ENCODE measurements at places on chromosomes 11 and 22.
A peak's percentile ranks its signal among the peaks of the same experiment; 100 is the strongest.

- DNase-seq = peak; percentile 52
Observed at GRCh38 chr22:42461511-42461910, 29.3 kb upstream of the NFAM1 start.

- DNase-seq = peak; percentile 40
Observed at GRCh38 chr22:29079218-29079901, 6.5 kb downstream of the KREMEN1 start.

DNA sequence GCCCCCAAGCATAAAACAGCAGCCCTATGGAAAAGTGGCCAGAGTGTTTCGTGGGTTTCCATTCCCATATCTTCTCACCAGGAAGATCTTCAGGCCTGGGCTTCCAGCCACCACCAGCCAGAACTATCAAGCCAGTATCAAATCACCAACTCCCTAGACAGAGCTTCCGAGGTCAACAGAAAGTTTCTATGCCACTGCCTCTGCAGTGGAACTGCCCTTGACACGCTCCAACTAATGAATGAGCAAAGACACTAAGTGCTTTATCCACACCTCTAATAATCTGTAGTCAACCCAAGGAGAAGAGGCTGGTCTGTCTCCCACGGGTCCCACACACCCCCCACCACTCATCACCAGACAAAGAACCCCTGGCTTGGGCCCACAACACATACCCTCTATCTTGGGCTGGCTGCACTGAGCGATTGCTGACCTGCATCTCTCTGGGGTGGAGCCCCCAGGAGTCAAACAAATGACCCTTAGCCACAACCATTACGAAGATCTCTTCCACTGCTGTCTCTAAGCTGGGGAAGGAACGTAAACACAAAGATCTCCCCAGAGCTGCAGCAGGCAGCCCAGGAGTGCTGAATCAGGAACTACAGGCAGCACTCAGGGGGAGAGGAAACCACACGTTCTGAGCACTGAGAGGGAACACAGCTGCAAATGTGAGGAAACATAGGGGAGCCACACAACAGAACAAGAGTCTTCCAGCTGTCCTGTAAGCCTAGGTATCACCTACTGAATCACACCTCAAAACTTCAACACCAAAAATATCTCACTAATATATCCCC, 9.7 kb downstream of the OR5AN1 start:
- DNase-seq = no peak

GRCh38 chr11:14310679-14311078, 48.3 kb downstream of the RRAS2 start:
- DNase-seq = no peak

DNA sequence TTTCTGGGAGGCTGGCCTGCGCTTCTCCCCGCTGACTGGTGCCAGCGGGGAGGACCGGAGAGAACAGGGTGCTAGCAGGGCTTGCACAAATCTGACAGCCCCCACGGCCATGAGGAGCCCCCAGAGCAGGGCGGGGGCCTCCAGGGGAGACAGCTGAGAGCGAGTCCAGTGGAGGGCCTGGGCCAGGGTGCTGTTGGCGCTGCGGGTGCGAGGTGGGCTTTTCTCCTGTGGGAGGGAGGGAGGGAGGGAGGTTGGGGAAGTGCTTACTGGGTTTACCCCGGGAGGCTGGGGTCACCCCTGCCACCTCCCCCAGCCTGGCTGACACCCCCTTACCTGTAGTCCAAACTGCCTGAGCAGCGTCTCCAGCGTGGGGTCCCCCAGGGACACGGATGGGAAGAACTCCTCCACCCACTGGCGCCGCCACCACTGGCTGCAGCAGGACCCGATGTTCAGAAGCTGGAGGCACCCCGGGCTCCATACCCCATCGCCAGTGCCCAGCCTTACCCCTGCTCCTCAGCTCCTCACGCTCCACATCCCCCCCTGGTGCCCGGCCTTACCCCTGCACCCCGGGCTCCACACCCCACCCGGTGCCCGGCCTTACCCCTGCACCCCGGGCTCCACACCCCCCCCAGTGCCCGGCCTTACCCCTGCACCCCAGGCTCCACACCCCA, 3.9 kb downstream of the LMF2 start:
- DNase-seq = no peak

- no peak for DNase-seq
Observed at GRCh38 chr11:79471071-79471844, 30.4 kb upstream of the TENM4 start.

DNA sequence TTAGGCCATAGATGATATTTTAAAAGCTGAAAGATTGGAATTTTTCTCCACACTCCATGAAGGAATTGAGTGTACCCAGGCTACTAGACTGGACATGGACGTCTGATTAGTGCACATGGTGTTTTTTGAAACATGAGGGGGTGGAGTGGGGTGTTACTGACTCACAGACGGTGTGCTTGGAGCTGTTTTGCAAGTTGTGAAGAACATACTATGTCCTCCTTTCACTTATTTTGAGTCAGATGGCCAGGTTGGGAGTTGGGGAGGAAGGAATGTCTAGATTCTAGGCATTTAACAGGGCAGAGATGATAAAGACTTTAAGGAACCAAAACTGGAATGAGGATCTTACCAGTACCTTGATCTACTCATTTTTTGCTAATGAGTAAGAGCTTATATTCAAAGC, 158.1 kb upstream of the MTNR1B start:
- no peak for DNase-seq

- no peak for DNase-seq
Observed at GRCh38 chr22:23106344-23106743, 35.4 kb downstream of the RSPH14 start.

- DNase-seq = no peak
Observed at GRCh38 chr22:27800250-27801201, 1.0 kb downstream of the MN1 start.

DNA sequence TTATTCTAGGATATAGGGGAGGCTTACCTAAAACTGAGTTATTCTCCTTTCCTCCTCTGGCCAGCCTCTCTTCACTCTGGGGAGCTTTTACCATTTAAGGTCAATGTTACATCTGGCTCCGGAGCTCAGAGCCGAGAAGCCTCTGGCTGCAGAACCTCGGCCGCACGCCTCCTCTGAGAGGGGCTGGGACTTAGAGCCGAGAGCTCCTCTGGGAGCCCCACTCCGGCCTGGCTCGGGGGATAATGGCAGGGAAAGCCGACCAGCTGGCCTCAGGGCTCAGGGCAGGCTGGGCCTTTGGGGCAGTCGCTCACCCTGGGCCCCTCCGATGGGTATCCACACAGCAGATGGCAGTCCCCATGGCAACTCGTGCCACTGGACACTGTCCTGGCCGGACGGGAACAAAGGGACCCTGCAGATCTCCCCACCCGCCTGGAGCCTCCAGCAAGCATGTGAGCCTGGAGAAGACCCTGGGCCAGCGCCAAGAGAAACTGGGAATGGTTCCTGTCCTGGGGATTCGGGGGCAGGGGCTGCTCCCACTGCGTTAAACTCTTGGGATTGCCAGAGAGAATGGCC, at the start of gene IRAG1:
Gene IRAG1, minus strand, starts transcription at position 247 of the 573 bp plus-strand sequence. Its CDS starts 153 bp downstream, at position 94.
- no peak for DNase-seq

DNA sequence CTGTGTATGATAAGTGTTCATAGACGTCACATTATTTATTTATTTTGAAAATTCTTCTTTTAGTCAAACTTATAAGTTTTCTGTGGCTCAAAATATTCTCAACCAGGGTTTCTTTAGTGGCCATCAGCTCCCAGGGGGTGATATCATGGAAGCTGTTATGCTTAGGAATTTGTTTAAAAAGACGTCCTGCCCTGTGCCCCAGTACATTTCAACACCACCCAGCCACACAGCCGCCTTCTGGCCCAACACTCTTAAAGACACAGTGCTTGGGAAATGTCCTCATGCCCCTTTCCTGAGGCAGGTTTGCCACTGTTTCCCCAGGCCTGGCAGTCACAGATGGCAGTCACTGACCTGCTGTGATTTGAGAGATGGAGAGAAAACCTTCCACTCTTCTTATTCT, 19.9 kb downstream of the TSKU start:
- DNase-seq = no peak

DNA sequence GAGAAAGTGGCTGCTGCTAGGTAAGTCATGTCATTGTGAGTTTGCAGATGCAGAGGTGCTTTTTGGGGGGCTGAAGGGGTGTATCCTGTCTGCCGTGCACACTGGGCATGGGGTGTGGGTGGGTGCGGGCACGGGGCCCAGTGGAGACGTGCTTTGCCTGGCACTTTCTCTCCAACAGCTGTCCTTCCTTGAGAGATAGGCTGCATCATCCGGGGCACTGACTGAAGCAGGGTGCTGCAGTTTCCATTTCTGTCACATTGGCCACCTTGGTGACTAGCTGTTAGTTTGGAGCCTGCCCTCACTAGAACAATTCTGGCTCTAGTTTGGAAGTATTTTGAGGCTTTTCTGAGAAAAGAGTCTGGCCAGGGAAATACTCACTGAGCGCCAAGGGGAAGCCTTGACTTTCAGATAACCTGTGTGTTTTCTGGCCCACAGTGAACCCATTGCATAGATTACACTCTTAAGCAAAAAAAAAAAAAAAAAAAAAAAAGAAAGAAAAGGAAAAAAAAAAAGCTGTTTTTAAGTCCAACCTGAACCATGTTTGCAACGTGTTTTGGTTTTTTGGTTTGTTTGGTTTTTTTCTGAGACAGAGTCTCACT, 219.2 kb downstream of the NAV2 start:
- no peak for DNase-seq

DNA sequence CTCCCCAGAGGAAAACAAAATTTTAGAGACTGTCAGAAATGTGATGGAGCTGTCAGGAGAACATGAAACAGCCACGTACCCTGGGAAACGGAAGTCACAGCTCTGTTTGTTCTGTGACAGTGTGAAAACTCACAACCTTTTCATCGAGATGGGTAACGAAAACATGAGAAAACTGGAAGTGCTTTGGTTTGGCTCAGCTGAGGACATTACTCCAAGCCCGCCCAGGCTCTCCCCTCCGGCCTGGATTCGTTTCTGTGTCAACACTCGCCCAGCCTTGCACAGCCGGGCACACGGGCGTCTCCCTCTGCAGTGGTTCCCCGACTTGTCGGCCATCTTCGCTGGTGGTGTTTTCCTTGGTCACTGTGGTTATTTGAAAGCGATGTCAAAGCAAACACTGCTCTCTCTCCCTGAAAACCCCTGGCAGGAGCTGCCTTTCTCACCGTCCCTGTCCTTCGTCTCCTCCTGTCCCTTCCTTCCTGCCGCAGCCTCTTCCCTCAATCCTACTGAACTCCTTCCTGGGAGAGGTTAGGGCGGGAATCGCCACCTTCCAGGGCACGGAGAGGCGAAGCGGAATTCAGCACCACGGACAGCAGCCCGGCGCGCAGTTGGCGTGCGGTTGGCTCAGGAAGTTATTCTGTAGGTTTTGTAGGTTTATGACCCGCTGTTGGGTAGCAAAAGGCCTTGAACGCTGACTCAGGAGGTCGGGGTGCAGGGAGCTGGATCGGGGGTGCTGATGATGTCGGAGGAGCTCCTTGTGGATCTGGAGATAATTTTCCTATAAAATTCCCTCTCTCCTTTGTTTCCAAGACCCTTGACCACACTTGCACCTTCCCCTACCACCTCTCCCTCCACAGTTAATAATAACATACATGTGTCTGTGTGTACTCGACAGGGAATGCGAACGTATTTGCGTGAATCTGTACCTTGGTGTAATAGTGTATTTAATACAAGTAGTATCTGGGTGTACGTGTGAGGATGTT, 13.1 kb upstream of the RPS19BP1 start:
- DNase-seq = no peak

DNA sequence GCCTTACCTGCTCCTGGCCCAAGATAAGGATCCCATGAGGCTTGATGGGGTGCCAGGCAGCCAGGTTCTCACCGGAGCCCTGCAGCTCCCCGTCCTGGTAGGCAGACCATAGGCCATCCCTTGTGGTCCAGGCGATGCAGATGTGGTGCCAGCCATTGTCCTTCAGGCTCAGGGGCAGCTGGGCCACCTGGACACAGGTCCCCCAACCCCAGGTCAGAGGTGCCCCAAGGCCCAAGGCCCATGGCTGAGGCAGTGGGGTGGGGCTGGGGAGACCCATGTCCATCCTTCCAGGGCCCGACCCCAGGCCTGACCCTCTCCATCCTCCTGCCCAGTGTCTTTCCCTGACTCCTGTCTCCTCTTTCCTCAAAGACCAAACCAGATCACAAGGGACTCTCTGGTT, 20.8 kb downstream of the NPTXR start:
- DNase-seq = no peak

DNA sequence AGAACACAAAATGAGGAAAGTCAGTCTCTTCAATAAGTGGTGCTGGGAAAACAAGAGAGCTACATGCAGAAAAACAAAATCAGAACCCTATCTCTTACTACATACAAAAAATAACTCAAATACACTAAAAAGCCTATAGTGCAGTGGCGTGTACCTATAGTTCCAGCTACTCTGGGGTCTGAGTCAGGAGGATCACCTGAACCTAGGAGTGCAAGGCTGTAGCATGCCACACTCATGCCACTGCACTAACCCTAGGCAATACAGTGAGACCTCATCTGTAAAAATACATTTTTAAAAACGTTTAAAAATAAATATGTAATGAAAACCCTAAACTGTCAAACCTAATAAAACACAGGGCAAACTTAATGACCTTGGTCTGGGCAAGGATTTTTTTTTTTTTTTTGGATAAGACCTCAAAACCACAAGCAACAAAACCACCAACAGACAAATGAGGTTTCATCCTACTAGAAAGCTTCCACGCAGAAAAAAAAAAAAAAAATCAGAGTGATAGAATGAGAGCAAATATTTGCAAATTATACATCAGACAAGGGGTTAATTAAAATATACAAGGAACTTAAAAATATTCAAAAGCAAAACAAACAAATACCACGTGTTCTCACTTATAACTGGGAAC, 35.2 kb downstream of the XKR3 start:
- no peak for DNase-seq

DNA sequence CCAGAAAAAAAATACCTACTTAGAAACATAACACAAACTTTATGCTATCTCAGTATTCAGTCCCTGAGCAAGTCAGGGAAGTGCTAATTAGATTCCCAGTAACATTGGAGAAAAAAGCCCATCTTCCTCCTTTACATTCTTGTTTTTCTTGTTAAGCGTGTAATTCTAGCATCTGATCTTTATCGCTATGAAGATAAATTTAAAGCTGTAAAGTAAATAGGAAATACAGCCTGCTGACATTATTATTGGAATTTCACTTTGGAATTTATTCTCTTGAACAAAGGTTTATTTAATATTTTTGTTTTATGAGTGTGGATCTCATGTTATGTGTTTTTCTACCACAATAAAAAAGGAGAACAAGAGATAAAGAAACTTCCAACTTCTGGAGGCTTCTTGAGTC, 13.9 kb downstream of the ALKBH3 start:
- no peak for DNase-seq
